Suppressor macrophage treated with lipopolysaccharide for 1 hour (primary cell): ENCODE measurements at places on chromosomes 2 and 18.

DNA sequence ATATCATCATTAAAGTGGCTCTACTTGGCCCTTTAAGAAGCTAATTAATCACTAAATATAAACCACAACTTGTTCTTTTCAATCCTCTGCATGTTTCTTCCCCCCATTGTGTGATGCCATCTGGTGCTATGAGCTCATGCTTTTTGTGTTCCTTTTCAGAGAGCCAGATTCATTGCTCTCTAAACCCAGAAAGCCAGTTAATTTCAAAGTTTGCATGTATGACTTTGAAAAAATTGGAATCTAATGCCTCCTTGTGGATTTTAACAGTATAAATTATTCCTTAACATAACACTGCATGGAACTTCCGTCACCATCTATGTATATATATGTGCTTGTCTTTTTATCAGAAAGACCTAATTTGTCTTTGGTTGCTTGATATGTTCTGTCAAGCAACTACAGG lies 31.1 kb downstream of the TMEM178A start:
- DNase-seq, result peak; percentile 58

GRCh38 chr18:13565228-13565627 lies 161.1 kb downstream of the FAM210A start:
- no peak for DNase-seq

- no peak for DNase-seq
These were observed 222.3 kb upstream of the ZC3H15 start for GRCh38 chr2:186263673-186264250.

DNA sequence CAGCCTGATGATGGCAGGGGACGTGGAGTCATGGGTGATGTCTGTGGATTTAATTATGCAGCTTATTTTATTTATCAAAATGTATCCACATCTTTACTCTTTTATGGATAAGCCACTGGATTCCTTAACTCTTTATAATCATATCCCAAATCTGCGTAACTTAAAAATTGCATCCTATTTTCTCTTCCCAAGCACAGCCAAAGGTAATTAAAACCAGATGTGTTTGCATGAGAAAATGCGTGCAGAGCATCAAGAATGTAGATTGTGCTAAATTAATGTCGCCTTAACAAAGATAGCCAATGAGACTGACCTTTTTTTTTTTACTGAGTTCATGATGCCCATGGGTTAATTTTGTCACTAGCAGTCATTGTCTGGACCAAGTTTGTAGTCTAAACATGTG lies 10.0 kb downstream of the SH3RF3 start:
- no peak for DNase-seq

DNA sequence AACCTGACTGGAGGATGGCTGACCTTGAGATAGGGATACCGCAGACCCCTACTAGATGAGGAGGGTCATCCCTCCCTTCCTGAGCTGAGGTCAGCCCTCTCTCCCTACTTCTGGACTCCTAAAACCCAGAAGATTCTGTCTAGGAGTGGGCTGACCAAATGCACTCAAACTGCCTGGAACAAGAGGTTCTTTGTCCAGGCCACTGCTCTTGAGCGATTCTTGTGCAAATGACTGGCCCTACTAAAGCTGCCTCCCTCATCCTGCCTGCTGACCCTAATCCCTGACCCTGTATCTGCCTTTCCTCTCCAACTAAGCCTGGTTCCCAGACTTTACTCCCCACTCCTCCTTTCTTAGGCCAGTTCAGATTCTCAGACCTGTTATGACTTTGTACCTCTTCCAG lies 56.2 kb downstream of the EFR3B start:
- DNase-seq, result no peak

- no peak for DNase-seq
These were observed 13.2 kb downstream of the PRELID3A start for GRCh38 chr18:12420821-12421421.

GRCh38 chr2:102094917-102095316 lies 47.6 kb upstream of the IL1R1 start:
- DNase-seq, result peak; percentile 88

DNA sequence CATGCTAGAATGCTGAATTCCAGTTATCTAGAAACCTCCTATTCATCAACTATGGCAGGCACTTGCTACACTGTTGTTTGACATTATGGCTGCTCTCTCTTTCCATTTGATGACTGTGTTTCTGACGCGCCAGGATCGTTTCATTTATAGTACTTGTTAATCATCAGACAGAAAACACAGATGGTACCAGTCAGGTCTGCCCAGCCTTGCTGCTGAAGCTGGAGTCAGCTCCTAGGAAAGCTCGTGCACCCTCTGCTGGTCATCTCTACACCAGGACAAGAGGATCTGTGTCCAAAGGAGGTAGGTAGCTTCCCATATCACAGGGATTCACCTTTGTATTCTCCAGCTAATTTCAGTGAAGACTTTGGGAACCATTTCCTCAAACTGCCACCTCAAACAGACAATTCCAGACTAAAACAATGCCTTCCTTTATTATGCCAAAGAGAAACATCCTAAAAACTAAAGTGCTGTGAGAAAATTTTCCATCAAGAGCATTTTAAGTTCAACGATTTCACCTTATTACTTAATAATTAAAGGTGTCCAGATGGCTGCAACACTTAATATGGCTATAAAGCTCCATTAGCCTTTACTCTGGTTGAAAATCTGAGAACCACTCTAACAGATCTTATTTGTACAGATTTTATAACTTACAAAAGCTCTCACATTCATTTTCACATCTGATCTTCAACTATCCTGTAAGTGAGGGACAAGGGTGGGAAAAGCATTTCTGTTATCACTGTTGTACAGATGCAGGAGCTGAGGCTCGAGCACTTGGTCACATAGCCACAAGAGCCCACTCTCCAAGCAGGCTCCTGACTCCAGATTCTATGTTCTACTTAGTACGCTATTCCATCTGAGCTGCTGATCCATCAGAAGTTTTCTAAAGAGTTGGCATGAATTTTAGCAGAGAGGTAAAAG lies 17.5 kb downstream of the METTL8 start:
- DNase-seq, result peak; percentile 87

DNA sequence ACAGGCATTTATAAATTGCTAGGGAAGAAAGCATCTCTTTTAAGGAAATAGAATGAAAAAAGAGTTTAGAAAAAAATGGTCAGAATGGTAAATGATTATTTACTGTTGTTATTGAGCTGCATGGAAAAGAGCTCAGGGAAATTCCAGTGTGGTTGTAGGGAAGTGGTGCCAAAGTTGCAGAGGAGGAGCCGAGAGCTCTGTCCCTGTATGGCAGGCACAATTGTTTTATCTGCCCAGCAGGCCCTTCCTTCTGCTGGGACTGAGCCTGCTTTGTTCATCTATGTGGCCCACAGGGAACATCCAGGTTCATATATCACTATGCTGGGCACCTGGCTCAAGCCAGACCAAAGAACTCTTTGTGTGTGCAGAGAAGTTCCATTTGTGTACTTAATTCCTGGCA lies 80.8 kb upstream of the AGAP1 start:
- no peak for DNase-seq

DNA sequence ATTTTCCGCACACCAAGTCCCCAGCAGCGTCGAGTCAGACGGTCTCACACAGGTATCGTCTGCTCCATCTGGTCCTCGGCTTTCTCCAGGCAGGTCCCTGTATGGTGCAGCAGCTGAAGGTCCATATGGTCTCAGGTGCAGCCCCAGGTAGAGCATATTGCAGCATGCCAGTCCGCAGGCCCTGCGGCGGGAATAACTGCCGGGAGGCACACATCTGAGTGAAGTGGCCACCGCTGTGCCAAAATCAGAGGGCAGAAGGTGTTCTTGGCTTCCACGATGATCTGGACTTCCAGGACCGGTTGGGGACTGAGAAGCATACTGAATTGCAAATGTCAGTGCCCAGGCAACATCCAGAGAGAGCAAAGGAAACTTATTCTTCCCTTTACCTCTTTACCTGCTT lies 320.3 kb downstream of the RNF144A start:
- DNase-seq, result no peak

- no peak for DNase-seq
These were observed 41.8 kb downstream of the NCK2 start for GRCh38 chr2:105786231-105787230.

DNA sequence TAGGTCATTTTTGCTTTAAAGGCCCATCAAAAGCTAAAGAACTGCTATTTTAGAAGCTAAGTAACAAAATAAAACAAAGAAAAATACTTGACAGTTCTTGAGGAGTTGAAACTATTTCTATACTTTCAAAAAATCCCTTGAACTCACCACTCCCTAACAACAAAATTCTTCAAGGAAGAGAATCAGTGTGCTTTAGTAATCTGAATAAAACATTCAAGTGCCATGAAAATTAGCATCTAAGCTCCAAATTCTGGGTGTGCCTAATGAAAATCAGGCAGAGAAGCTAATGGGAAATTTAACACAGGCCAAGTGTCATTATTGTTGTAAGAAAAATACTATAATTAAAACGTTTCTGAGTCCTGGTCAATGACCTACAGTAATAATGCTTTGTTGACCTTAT lies 456.3 kb downstream of the ZEB2 start:
- DNase-seq, result no peak

DNA sequence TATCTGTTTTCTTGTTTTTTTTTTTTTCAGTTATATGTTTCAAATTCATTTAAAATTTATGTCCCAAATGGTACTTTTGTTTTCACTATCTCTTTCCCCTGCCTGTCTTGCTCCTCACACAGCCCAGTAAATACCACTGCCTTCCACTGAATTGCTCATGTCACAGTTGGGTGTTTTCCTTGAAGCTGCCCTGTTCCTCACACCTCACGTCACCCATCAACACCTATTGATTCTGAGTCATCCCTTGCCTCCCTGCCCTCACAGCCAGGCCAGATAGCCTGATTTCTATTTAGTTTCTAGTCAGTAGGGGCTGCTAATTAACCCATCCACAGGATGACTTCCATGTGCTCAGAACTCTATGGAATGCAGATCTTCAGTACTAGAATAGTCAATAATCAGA lies 25.3 kb downstream of the FSHR start:
- no peak for DNase-seq

DNA sequence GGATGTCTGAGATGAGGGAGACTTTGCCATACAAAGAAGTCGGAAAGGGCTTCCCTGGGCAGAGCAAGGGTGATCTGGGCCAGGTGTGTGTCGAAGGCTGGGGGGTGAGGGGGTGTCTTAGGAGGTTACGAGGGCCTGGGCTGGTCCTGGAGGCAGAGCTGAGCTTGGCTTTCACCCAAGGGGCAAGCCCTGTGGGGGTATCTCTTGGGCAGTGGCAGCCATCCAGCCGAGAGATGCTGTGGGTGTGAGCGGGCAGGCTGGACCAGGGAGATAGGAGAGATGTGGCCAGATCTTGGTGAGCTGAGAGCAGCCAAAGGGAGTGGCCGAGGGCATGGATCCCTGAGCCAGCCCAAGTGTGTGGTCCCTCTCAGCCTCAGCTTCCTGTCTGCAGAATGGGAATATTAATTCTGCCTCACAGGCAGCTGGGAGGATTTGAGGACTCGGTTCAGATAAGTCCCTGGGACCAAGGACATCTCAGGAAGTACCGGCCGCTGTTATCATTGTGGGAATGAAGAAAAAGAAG lies 33.0 kb downstream of the MAL start:
- DNase-seq, result no peak

DNA sequence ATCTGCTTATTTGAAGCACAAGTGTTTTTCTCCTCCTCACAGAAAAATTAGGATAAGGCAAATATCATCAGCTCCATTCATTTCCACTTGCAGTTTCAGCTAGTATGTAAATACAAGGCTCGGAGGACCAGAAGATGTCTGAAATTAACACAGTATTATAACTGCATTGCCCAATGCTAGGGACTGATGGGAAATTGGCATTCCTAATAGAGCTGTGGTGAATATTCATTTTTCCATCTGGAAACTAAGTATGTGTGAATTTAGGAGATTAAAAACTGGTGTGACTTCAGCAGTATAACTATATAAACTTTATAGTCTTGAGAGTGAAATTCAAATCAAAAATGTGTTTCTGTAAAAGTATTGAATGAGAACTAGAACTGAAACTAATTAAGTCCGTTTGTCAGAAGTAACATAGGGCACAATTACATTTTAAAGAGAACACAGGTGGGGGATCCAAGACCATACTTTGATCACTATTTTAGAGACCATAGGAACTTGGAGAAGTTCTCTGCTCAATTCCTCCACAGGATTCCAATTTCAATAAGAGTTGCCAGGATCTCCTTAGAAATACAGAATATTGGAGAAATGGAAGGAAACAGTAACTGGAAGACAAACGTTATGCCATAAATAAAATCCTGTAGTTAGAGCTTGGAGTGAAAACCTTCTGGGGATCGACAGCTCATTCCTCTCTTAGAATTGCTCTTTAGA lies 12.1 kb upstream of the ITGA6 start:
- no peak for DNase-seq

DNA sequence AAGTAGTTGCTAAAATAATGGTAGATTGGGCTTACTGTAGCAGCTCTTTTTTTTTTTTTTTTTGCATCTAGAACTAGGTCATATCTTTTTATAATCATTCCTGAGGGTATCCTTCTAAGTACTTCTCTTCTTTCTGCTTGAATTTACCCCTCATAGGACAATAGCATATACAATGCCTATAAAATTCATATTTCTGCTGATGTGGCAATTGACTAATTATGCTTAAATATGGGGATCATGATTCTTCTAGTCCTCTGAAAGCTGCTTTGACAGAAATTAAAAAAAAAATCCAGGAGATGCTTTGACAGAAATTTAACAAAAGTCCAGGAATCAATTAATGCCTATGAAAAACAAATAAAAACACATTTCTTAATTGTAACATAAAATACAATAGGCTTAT lies 358.4 kb downstream of the CCDC85A start:
- DNase-seq, result no peak

DNA sequence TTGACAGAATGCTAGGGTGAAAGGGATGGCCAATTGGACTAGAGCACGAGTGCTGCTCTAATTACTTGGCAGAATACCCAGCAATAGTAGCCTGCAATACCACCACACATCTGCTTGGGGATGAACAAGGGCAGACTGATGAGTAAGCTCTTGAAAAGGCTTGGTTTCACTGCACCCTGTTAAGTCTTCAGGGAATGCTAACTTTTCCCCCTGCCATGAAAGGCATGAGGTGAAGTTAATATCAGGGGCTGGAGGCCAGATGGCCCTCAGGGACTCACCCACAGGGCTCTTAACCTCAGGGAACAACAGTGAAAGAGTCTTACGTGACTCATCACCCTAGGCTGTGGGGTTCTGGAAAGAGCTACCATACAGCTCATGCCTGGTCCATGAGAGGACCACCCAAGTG lies 51.7 kb upstream of the MYL1 start:
- DNase-seq, result no peak

GRCh38 chr2:15031745-15032240 lies 399.3 kb downstream of the LRATD1 start:
- DNase-seq, result no peak

GRCh38 chr18:59011786-59012185 lies 127.9 kb upstream of the SEC11C start:
- no peak for DNase-seq

DNA sequence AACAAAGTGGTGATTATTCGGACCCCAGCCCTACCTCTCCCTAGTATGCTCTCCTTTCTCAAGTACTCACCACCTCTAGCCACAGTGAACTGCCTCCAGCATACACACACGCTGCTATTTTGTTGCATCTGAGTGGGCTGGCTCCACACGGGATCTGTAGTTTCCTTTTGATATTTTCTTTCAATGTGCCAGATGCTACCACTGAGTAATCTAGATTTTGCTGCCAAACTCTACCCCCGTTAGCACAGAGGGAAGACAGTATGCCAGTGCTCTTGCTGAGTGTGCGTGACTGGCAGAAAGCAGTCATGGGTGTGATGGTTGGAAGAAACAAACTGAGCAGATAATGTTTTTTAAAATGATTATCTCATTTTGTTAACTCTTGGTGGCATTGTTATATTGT lies 11.6 kb downstream of the CFLAR start:
- DNase-seq, result peak; percentile 96
